ENCODE measurements at places on chromosomes 1 and 21. TPM values are rescaled to one million over a fixed set of nuclear protein-coding genes. Genes with fewer than 3 reads are reported as not detected.

PADI2 gene
- 0.11 TPM for total RNA-seq

RUNX1 gene
- 68.6 TPM for total RNA-seq

MAP1LC3C gene
- not detected for total RNA-seq

PHLDA3 gene
- 0.11 TPM for total RNA-seq

USH2A gene
- not detected for total RNA-seq

SEMA6C gene
- 4.3 TPM for total RNA-seq

NCAM2 gene
- total RNA-seq: 54.5 TPM

SELP gene
- not detected for total RNA-seq

FALEC gene
- total RNA-seq: not detected

IFNLR1 gene
- total RNA-seq: not detected

ZNF683 gene
- total RNA-seq: not detected

IFNAR2 gene
- 19.1 TPM for total RNA-seq

GBP2 gene
- total RNA-seq: 0.71 TPM

LRRC53 gene
- total RNA-seq: not detected

TMEM125 gene
- total RNA-seq: not detected

CHD1L gene
- total RNA-seq: 55.3 TPM

TNFRSF14 gene
- 1.8 TPM for total RNA-seq

GPR161 gene
- total RNA-seq: 1.6 TPM

Data from K562 (cell line).